ENCODE measurements at places on chromosomes 11 and 22.

DNA sequence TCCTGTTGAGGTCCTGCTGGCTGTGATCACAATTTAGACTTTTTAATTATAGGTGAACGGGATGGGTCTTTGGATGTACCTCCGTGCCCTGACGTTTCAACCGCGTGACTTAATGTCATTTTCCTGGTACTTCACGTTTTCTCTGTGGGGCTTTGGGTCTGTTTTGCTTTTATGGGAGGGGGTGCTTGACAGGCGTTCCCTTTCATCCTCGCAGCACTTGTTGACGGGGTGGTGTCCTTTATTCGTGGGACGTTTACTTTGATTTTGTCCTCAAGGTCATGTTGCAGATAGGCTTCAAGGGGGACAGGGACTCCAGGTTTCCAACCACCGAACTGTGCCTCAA, 994 bp downstream of the PPP6R3 start:
- DNase-seq: no peak

DNA sequence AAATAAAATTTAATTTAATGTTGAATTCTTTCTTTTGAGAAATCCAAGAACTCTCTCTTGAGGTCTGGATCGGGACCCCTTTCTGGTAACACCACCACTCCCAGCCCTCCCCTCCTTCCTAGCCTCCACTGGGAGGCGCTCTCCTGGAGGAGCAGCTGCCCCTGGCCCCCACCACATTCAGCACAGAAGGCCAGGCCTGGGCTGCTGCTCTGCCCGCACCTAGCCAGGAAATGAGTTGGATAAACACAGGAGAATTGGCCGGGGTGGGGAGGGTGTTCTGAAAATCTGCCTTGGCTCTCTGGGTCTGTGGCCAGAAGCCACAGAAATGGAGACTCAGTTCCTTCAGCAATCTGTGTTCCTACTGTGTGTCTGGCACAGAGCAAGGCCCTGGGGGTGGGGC, 31.2 kb downstream of the C22orf42 start:
- no peak for DNase-seq

DNA sequence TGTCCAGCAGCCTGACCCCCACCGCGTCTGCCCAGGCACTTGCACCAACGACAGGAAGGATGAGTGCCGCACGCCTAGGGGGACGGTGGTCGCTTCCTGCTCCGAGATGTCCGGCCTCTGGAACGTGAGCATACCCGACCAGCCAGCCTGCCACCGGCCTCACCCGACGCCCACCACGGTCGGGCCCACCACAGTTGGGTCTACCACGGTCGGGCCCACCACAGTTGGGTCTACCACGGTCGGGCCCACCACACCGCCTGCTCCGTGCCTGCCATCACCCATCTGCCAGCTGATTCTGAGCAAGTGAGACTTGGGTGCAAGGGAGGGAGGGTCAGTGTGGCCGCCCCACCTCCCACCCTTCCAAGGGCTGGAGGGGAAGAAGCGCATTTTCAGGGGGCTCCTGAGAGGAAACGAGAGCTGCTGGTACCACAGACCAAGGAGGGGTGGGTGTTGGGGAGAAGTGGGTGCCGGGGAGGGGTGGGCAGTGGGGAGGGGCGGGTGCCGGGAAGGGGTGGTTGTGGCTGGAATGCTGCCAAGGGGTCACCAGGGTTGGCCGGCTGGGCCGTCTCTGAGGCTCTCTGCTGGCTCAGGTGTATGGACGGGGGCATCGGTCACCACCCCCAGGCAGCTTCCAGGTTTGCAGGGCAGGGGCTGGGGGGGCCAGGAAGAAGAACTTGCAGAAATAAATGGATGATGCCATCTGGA, 27.7 kb upstream of the MUC5B start:
- DNase-seq: no peak

- DNase-seq: no peak
Measured at GRCh38 chr11:32053151-32053888, 37.6 kb upstream of the RCN1 start.

DNA sequence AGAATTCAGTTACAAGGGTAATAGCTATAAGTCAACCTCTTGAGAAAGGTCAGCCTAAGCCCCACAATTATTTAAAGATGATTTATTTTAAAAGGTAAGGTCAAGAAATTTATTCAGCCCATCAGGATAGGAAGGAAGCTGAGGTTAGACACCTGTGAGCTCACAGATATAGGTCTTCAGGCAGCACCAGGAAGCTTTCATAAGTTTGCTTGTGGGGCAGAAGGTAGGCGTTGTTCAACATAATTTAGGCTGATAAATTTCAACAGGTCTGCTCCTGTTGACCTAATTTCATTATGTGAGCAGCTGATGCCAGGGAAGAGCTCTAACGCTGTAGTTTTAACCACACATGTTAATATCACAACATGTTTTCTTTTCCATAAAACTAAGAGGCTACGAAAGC, 118.1 kb upstream of the APOA1 start:
- no peak for DNase-seq

GRCh38 chr11:100674212-100674611, 12.9 kb upstream of the ARHGAP42 start:
- DNase-seq: no peak

- no peak for DNase-seq
Measured at GRCh38 chr11:116328391-116328790, 444.4 kb downstream of the BUD13 start.

- DNase-seq: no peak
Measured at GRCh38 chr22:36589856-36590255, 60.9 kb upstream of the EIF3D start.

GRCh38 chr11:3101921-3102640, 44.9 kb upstream of the CARS1 start:
- no peak for DNase-seq

- no peak for DNase-seq
Measured at GRCh38 chr22:24954856-24955255, 2.3 kb downstream of the KIAA1671 start.

DNA sequence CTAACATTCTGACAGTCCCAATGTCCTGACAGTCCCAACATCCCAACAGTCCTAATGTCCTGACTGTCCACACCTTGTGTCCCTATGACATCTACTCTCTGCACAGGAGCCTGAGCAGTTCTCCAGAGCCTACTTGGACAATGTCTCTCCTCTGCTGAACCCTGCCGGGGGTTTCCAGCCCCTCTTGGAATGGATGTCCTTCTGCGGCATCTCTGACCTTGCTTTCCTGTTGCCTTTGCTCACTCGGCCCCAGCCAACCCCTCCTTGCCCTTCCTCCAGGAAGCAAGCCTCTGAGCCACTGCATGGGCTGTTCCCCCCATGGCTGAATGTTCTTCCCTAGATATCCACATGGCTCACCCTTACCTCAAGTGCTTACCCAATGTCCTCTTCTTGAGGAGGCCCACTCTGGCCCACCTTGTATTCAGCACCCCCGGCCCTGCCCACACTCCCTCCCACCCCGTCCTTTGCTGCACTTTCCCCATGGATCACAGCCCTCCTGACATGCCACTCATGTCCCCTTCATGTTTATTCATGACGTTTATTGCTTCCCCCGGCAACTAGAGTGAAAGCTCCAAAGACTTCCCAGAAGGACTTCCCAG, 59.5 kb downstream of the DHCR7 start:
- DNase-seq: no peak

- no peak for DNase-seq
Measured at GRCh38 chr11:95760941-95761340, 28.6 kb downstream of the FAM76B start.

GRCh38 chr11:45379162-45379863, 93.2 kb upstream of the SYT13 start:
- DNase-seq: no peak

- no peak for DNase-seq
Measured at GRCh38 chr11:105202422-105202821, 62.9 kb upstream of the CARD18 start.

GRCh38 chr11:66361502-66361941, 10.0 kb downstream of the SLC29A2 start:
- no peak for DNase-seq

GRCh38 chr11:59208956-59209355, 3.8 kb downstream of the MPEG1 start:
- DNase-seq: no peak

DNA sequence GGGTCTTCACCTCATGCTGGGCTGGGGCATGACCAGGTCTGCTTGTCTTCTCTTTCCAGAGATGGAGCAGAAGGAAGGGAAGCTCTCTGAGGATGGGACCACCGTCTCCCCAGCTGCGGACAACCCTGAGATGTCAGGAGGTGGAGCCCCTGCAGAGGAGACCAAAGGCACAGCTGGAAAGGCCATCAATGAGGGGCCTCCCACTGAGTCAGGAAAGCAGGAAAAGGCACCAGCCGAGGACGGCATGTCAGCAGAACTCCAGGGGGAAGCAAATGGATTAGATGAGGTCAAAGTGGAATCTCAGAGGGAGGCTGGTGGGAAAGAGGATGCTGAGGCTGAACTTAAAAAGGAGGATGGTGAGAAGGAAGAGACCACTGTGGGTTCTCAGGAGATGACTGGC, 5.2 kb downstream of the SMTNL1 start:
- no peak for DNase-seq

DNA sequence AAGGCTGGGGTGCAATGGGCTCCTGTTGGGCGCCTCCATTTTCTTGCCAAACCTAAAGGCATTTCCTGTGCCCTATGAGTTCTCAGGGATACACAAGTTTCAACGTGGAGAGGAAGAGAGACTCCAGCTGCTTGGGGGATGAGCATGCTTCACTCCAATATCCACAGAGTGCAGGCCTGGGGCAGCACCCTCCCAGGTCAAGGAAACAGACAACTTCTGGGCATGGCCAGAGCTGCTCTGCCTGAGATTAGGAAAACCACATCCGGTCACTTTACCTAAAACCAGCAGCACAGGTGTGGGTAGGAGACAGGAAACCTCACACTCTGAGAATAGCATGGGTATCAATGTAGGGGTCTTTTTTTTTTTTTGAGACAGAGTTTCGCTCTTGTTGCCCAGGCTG, 28.7 kb downstream of the TMEM184B start:
- DNase-seq: no peak

GRCh38 chr11:109597336-109597735, 175.3 kb downstream of the C11orf87 start:
- no peak for DNase-seq

GRCh38 chr11:1516273-1517067, 29.9 kb upstream of the MOB2 start:
- no peak for DNase-seq

- no peak for DNase-seq
Measured at GRCh38 chr11:3220521-3221407, 2.2 kb upstream of the MRGPRG start.

- peak; percentile 93 for DNase-seq
Measured at GRCh38 chr22:21867528-21868266, at the start of gene MAPK1. Gene MAPK1, minus strand, starts transcription at chr22:21867645. Its CDS starts 205 bp downstream, at chr22:21867440.

- DNase-seq: no peak
Measured at GRCh38 chr11:37857726-37858125, 1259.7 kb upstream of the RAG2 start.

- DNase-seq: no peak
Measured at GRCh38 chr11:9462172-9462799, 1.5 kb downstream of the ZNF143 start.

DNA sequence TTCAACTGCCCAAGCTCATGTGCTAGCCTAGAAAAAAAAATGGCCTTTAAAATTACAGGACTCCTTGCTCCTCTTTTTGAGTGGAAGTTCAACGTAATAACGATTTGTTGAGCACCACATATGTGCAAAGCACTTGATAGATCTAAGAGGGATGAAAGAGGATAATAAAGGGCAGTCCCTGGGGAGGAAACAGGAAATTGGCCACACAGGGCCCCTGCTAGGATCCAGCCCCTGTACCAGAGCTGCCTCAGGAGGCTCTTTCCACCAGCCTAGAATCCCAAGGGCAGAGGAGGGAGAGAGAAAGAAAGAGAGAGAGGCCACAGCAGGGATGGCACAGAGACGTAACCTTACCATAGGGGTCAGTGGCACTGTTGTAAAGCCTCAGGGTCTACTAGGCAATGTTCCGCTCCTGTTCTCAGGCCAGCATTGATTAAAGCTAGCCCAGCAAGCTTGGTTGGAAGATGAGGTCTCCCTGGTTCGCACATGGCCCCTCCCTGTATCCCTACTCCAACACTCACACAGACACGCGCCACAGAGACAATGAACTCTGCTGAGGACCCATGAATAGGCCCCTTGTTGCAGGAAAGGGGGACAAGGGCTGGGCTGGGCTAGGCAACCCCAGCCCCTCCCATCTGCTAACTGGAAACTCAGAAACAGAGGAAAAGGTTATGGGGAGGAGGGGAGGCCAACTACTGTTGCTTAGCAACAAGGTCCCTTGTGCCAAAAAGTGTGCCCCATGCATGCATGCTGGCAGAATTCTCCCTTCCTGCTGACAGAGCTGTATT, at the start of gene TMPRSS5:
Gene TMPRSS5, minus strand, starts transcription at position 438 of the 785 bp plus-strand sequence. Its CDS starts 84 bp downstream, at position 354.
- DNase-seq: no peak

GRCh38 chr11:15775015-15775541, 581.3 kb downstream of the SOX6 start:
- no peak for DNase-seq

GRCh38 chr22:37313376-37314314, 31.3 kb downstream of the CYTH4 start:
- no peak for DNase-seq

DNA sequence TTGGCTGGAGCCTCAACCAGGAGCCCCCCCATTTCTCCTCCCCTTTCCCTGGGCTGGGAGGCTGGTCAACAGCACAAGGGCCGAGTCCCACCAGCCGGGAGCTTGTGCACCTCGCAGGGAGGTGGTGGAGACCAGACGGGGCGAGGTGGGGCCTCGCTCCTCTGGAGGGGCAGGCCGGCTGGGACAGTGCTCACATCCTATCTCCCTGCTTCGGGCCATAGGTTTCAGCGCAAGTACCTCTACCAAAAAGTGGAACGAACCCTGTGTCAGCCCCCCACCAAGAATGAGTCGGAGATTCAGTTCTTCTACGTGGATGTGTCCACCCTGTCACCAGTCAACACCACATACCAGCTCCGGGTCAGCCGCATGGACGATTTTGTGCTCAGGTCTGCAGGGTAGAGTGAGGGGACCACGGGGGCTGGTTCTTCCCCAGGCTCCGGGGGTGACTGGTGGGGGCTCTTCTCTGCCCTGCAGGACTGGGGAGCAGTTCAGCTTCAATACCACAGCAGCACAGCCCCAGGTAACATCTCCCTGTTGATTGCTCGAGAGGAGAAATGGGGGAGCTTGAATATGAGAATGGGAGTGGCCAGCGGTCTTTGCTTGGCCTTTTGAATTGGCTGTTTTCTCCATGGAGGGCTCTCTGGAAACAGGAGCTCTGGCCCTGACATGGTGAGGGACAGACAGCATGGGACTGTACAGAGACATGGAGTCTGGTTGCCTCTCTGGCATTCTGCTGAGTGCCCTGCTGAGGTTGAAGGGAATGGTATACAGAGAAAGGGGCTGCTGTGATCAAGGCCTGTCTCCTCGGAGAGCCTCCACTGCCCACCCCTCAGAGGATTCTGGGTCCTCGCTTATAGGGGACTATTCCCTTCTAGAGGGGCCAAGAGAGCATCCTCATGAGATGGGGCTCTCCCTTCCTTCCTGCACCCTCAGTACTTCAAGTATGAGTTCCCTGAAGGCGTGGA, 3.3 kb downstream of the SIDT2 start:
- no peak for DNase-seq

- DNase-seq: no peak
Measured at GRCh38 chr22:22906907-22907550, 19.4 kb downstream of the IGLL5 start.

DNA sequence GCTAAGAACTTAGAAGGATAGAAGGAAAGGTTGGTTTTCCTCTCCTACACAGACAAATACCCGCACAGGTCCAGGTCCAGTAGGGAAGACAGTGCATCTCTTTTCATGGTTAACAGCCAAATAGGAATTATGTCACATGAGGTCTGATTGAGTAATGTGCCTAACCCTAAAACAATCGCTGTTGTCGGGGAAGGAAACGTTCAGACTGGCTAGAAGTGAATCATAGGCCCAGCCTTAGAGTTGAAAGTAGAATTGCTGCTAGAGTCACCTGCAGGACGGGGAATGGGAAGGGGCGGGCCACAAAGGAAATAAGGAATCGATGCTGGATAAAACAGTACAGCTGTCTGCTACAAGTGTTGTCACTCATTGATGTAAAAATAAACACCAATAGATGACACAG, 12.4 kb upstream of the HTATIP2 start:
- DNase-seq: no peak
